GM13976 (cell line): ENCODE measurements at places on chromosomes 1 and 21.

- no peak for DNase-seq
Measured at GRCh38 chr1:58468612-58469011, 77.9 kb downstream of the OMA1 start.

DNA sequence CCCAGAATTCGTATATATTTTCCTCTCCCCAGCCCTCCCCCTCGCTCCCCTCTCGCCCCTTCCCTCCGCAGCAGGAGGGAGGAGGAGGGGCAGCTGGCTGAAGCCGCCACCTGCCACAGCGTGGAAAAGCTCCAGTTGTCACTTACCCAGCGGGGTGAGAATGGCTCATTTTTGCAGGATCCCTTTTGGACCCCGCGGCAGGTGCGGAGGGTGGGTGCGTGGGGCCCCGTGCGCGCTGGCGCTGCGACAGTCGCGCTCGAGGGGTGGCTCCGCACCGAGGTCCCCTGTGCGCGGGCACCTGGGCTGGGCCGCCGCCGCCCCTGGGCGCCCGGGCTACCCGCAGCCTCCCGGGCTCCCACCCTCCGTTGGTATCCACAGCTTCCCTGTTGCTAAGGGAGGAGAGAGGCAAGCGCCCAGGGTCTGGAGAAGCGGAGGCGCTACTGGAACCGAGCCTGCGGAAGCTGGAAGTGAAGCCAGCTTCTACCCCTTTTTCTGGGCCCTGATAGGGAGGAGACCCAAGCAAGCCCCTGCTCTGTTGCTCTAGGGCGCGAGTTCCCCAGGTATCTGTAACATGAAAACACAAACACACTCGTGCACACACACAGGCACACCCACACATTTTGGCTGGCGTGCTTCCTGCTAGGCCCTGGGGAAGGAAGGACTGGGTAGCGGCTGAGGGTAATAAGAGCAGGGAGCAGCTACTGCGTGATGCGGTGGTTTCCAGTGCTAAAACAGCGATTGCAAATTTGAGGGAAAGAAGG is at the start of gene ERICH3:
TSS of gene ERICH3 (minus strand) at position 442 of the 761 bp plus-strand sequence. CDS start at position 169, 273 bp downstream.
- peak; percentile 26 for DNase-seq

DNA sequence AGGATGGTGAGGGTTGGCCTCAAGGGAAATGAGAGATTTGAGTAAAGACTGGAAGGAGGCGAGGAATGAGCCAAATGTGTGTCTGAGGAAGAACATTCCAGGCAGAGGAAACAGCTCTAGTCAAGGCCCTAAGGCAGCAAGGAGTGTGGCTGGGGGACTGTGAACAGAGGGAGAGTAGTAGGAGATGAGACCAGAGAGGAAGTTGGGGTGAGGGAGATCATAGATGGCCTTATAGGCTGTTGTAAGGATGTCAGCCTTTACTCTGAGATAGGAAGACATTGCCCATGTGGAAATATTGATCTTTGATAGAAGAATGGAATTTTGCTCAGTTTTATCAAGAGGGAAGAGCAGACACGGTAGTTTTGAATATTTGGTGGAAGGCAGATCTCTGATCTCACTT is 55.2 kb upstream of the ARTN start:
- DNase-seq: no peak

GRCh38 chr1:198157847-198158725 is 1.3 kb downstream of the NEK7 start:
- no peak for DNase-seq

DNA sequence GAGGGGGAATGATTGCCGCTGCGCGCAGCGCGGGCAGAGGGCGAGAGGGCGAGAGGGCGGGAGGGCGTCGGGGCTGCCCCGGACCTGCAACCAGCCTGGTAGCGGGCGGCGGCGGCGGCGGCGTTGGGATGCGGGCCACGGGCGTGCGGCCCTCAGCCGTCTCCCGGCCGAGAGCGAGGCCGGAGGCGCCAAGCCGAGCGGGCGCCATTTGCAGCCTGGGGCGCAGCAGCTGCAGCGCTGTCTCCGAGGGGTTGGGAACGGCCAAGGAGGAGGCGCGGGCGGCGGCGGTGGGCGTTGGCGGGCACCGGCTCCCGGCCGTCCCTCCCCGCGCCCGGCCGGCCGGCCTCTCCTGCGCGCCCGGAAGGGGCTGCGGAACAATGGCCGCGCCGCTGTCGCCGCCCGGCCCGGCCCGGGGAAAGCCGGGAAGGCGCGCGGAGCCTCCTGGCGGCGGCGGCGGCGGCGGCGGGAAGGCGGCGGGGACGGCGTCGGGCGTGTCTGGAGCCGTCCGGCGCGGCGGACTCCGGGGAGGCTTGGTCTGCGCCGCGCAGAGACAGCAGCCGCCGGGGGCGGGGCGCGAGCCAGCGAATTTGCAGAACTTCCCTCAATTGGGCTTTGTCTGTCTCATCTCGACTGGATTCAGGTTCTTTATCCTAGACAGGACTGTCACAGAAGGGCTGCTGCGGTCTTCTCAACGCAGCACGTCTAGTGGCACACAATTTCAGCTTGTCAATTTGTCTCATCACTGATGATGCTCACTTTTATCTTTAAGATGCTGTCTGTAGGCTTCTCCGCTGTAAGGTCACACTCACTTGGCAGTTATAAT is 35.7 kb downstream of the ZBTB8B start:
- DNase-seq: peak; percentile 83

DNA sequence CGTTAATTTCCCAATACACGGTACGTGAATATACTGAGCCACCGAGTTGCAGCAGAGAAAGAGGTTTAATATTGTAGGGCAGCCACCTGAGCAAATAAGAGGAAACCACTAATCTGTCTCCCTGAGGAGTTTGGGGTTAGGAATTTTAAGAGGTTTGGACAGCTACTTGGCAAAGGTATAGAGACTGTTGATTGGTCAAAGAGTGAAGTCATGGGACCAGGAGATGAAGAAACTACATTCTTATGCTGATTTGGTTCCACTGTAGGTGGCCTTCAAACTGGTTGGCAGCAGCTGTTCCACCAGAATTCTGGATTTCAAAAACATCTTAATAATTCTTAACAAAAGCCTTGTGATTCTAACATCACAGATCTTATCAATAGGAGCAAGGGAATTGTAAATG is 485.4 kb upstream of the PRMT6 start:
- no peak for DNase-seq

DNA sequence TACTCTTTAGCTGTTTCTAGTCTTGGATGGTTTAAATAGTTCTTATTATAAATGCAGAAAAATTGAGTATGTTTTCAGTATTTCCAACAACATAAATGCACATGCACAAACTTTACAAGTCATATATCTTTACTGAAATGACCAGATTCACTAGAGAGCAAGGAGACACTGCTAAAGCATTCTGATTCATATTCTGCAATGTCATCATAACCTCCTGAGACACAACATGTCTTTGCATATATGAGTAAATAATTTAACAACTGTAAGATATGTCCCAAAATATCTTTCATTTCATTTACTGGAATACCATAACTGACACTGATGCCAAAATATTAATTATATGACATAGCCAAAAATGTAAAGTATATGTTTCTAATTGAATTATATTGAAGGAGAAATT is 16.8 kb upstream of the SAMSN1 start:
- no peak for DNase-seq

DNA sequence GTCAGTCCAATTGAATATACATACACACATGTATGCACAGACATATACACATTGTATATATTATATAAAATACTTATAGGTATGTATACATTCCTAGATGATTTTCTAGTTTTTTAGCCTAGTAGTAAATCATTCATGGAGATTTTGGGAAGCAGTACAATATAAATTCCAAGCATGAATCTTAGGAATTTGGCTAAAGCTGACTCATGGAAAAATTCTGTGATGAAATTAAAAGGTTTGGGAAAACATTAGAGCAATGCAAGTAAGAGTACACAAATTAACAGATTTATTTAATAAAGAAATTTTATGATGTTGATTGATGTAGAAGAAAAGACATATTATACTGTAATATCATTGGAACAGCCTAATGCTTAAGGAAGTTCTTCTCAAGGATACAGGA is 43.7 kb upstream of the PTGFR start:
- DNase-seq: no peak

DNA sequence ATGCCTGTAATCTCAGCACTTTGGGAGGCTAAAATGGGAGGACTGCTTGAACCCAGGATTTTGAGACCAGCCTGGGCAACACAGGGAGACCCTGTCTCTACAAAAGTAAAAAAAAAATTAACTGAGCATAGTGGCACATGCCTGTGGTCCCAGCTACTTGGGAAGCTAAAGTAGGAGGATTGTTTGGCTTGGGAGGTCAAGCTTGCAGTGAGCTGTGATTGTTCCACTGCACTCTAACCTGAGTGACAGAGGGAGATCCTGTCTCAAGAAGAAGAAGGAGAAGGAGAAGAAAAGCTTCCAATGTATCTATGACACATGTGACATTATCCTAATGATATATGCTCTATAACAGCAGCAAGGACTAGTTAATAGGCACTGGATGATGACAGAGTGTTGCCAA is 20.1 kb upstream of the ARHGAP29 start:
- no peak for DNase-seq

- DNase-seq: no peak
Measured at GRCh38 chr1:77847621-77848080, 40.8 kb upstream of the NEXN start.

GRCh38 chr1:64121766-64122385 is 81.5 kb upstream of the UBE2U start:
- no peak for DNase-seq

DNA sequence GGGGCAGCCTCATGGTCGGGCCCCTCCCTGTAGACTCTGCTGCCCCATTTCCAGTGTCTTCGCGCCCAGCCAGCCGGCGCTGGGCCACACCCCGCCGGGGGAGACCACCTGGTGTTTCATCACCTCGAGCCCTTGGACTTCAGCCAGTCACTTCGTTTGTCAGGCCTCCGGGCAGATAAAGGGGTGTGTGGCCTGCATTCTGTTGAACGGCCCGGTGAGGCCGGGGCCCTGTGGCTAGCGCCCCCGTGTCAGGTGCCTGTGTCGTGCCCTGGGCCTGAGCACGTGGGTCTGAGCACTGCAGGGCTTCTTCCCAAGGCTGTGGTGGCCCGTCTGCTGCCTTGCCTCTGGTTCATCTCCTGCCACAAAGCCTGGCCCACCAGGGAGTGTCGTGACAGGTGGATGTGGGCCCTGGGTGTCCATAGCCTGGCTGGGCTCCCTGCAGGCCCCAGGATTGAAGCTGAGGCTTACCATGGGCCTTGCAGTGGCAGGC is 65.2 kb upstream of the DIP2A start:
- DNase-seq: no peak

DNA sequence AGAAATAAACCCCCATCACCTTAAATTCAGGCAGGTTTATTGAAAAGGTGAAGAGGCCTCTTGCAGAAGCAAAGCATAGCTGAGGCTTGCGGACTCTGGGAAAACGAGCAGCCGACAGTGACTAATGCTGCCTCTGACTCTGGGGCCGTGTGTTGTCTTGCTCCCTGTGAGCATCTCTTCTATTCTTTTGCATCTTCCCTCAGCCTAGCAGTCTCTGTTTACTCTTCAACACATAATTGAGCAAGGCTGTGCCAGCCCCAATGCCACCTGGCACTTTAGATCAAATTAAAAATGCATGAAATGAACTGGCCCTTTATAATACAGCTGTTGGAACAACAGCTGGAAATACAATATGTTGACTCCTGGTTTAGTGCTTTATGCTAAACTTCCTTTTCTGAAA is 18.4 kb upstream of the REG4 start:
- DNase-seq: no peak

DNA sequence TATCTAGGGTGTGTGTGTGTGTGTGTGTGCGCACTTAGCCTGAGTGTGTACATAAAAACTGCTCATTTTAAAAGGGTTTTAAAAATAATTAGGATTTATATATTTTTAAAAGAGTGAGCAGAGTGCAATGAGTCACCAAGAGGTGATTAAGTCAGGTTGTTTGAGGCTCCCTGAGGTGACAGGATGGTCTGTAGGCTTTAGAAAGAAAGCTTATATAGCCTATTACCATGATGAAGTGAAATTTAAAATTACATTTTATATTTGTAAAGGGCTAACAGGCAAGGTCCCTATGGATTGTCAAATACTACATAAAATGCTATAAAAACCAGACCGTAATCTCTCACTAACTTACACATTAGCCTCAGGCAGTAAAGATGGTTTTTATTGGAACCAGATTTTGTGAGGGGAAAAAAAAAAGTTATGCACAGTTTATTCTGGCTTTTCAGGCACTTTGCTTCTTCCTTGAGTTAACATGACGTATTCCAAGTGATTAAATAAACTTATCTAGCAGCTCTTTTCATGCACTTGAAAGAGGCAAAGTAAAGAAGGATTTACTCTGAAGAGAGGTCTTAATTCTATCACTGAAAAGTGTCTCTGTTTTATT is 711.7 kb upstream of the PTBP2 start:
- no peak for DNase-seq

GRCh38 chr1:180119837-180120236 is 34.8 kb upstream of the QSOX1 start:
- DNase-seq: no peak
